ENCODE measurements at places on chromosomes 2 and 18.

DNA sequence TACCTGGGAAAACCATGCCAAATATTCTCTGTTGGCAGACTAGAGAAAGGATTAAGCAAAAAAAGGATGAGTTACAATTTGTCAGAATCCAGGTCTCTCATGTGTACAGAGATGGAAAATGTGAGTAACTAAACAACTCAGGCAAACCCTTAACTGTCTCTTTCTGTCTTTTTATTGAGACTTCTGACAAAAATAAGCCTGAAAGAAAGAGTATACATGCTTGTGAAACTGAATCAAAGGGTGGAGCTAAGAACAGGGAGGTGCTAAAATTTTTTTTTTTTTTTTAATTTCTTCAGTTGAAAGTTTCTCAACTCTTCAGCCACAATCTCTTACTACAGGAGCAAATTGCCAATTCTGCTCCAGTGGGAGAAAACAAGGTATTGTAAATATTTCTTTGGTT, at the start of gene SERPINB10:
SERPINB10 (plus strand) TSS at position 295 of the 400 bp plus-strand sequence. CDS start 7,553 bp downstream, outside the sequence.
- DNase-seq: no peak

GRCh38 chr2:119546447-119546767, 2.2 kb downstream of the CFAP221 start:
- no peak for DNase-seq

GRCh38 chr2:43393918-43394317, 167.5 kb upstream of the ZFP36L2 start:
- DNase-seq: no peak

GRCh38 chr2:130749078-130749477, 6.3 kb upstream of the AMER3 start:
- DNase-seq: no peak

GRCh38 chr2:10193851-10194820, 71.6 kb downstream of the RRM2 start:
- no peak for DNase-seq

GRCh38 chr2:95344215-95344583, 47.1 kb downstream of the KCNIP3 start:
- DNase-seq: no peak

DNA sequence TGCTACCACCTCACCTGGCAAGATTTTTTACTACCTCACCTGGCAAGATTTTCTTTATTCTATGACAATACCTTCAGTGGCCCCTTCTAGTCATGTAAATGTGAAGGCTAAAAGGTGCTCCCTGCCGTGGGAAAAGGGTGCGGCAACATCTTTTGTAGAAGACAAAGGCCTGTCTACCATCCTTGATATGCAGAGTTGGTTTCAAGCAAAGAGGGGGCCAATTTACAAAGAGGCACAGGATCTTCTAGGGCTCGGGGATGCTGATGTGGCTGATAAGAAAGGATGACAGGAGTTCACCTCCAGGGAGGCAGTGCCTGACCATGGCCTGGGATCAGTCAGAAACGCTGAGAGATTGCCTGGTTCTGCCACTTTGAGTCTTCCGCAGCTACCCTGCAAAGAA, 165.4 kb upstream of the SLC1A4 start:
- no peak for DNase-seq

- no peak for DNase-seq
Observed at GRCh38 chr2:225136552-225136951, 94.3 kb upstream of the DOCK10 start.

- DNase-seq: no peak
Observed at GRCh38 chr2:134189009-134189720, 64.7 kb upstream of the MGAT5 start.

DNA sequence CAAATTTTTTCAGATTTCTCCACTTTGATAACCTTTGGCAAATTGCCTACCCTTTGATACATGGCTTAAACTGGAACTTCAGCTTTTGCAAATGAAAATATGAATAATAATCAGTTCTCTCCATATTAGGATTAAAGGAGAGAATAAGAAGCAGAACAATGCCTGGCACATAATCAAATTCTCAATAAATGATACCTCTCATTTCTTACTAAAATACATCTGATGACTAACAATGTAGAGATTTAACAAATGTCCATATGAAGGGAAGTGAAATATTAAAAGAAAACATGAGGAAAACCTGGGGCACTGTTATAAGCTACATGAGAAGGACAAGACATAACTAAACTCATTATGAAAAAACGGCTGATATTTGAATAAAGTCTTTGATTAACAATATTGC, 1103.6 kb downstream of the LRP1B start:
- no peak for DNase-seq

- DNase-seq: no peak
Observed at GRCh38 chr2:114219456-114219855, 223.0 kb upstream of the DPP10 start.

DNA sequence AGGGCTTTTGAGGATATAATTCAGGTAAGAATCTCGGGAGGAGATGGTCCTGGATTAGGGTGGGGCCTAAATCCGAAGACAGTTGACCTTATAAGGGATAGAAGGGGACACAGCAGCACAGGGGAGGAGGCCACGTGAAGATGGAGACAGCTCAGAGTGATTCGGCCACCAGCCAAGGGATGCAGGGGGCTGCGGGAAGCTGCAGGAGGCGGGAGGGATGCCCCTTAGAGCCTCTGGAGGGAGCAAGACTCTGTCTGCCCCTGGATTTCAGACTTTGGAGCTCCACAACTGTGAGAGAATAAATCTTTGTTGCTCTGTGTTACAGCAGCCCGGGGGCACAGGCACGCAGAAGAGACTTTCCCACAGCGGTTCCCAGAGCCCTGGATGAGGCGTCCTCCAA, 143.7 kb downstream of the ASB1 start:
- no peak for DNase-seq

- DNase-seq: no peak
Observed at GRCh38 chr2:150160058-150160457, 327.4 kb downstream of the RND3 start.

DNA sequence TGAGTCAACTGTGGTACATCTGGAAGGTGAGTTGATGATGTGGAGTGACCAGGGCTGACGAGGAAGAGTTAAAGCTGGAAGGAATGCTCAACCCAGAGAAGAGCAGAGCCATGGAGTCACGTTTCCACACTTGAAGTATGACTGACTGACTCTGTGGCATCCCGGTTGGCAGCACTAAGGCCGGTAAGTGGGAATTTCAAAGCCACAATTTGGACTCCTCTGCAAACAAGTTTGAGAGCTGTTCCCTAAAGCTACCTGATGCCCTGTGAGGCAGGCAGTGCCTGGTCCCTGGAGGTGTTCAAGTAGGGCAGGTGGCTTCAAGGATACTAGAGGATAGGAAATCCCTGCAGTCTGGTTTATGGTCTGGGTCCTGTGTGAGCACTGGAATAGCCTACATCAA, 69.3 kb upstream of the ITGB6 start:
- no peak for DNase-seq

GRCh38 chr2:190404487-190404886, 3.7 kb upstream of the MFSD6 start:
- DNase-seq: no peak

- DNase-seq: no peak
Observed at GRCh38 chr2:42902939-42903709, 110.7 kb upstream of the HAAO start.

GRCh38 chr2:123696021-123696420, 329.1 kb upstream of the CNTNAP5 start:
- no peak for DNase-seq
